Hematopoietic multipotent progenitor cell treated with erythropoietin and hydrocortisone succinate and interleukin-3 and kit ligand, for 6 days (in vitro differentiated cells): ENCODE measurements at places on chromosomes 16 and 17.

GRCh38 chr17:65389949-65390348, 171.5 kb downstream of the AXIN2 start:
- DNase-seq, result no peak

- DNase-seq, result no peak
These were observed 2.0 kb downstream of the CDH3 start for GRCh38 chr16:68646953-68647659.

- DNase-seq, result peak; percentile 53
These were observed 9.7 kb downstream of the RHBDF2 start for GRCh38 chr17:76491271-76492122.

DNA sequence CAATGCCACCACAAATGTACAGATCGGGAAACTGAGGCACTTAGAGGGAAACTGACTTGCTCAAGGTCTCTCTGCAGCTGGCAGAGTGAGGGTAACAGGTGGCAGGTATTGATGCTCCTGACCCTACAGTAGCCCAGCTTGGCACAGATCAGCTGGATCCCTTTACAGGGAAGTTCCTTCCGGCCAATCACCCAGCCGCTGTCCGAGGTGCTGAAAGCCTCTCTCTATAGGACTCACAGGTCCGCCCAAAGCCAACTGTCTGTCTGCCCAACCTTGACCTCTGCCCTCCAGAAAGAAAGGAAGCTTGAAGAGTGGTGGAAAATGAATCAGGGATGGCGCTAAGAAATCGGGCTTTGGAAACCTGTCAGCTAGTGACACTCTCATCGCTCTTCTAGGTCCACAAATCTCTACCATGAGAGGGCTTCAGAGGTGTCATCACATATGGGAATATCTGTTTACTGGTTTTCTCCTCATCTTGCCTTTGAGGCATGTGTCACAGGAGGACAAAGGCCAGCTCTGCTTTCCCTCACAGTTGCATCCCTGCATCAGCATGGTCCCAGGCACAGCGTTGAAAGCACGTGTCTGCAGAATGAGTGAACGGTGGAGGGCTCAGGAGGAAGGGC, 246.2 kb downstream of the KATNIP start:
- peak; percentile 83 for DNase-seq

DNA sequence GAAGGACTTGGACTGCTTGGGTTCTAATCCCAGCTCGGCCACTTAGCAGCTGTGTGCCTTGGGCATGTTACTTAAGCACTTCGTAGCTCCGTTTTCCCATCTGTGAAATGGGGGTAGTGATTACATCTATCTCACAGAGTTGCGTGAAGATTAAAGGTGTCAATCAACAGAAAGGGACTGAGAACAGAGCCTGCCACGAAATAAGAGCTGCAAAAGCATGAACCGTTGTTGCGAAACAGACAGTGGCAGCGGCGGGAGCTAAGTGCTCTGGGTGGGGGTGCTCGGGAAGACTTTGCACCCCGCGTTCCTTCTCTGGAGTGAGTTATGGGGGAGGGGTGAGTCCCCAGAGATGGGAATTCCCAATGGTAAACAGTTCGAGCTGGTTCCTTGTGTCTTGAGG, 79.6 kb upstream of the LHX1 start:
- no peak for DNase-seq

DNA sequence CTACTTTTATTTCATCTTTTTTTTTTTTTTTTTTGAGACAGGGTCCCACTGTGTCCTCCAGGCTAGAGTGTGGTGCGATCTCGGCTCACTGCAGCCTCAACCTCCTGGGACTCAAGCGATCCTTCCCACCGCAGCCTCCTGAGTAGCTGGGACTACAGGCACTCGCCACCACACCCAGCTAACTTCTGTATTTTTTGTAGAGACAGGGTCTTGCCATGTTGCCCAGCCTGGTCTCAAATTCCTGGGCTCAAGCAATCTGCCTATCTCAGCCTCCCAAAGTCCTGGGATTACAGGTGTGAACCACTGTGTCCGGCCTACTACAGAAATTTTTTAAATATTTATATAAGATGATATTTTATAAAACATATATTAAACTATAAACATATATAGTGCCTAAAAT, 4.8 kb downstream of the MYO18A start:
- no peak for DNase-seq

- DNase-seq, result no peak
These were observed 470 bp downstream of the TRPV3 start for GRCh38 chr17:3556916-3557767.

GRCh38 chr17:8392674-8393469, 4.8 kb downstream of the RNF222 start:
- no peak for DNase-seq

DNA sequence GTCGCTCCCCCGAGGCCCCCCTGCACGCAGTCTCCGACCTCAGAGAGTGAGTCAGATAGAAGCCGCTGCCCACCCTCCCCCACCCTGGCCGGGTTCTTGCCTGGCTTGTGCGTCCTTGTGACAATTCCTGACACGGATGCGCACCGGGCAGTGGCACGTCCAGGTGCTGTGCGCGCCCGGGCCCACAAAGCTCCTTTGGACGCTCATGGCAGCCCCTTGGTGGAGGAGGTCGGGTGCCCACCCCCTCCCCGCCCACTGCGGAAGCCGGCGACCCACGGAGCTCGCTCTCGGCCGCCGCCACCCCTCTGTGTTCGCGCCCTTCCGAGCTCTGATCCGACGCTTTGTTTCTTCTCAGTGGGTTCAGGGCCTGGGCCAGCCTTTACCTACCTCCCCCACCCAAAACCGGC, 662 bp upstream of the TUBB3 start:
- DNase-seq, result peak; percentile 54

GRCh38 chr16:47371271-47372014, 89.4 kb downstream of the ITFG1 start:
- no peak for DNase-seq

DNA sequence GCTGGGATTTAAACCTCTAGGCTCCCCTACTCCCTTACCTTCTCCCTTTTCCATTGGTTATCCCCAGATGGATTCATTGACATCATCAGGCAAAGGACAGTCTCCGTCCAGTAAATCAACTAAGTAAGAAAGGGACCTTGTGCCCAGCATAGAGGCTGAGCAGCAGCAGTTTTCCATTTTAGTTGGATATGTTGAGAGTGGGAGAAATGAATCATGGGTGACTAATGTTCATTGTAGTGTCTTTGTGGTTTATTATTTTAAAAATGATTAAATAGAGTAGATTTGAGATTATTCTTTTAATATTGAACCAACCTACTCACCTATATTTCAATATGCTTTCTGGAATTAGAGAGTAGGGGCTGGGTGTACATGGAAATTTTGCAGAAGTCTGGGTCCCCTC, 99.4 kb upstream of the CACNG3 start:
- DNase-seq, result no peak

DNA sequence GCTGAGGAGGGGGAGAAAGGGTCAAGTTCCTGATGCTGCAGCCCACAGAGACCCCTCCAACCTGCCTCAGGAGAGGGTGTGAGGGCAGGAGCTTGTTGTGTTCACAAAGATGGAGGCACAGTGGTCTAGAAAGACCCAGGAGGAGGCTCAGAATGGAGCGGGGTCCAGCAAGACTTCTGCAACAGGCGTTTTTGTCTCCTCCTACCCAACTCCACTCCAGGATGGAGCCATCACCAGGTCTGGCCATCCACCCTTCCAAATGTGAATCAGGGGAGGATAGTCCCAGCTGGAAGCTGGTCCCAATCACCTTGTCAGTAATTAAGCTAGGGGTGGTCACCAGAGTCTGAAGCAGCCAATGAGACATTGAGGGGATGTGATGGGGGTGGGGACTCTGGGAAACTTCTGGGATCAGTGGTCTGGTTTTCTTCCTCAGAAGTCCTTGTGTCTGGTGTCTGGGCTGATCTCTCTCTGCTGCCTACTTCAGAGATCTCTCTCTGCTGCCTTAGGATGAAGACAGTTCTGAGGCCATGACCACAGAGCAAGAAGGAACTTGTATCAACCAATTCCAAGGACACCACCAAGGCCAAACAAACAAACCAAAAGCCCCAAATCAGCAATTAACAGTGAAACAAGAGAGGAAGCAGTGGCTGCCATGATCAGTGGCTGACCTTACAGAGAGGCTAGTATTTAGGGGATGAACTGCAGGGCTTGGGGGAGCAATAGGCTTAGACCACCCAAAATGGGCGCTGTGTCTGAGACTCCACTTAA, 14.5 kb downstream of the CD300LB start:
- no peak for DNase-seq

- no peak for DNase-seq
These were observed 567 bp downstream of the SOX9 start for GRCh38 chr17:72121164-72122009.

DNA sequence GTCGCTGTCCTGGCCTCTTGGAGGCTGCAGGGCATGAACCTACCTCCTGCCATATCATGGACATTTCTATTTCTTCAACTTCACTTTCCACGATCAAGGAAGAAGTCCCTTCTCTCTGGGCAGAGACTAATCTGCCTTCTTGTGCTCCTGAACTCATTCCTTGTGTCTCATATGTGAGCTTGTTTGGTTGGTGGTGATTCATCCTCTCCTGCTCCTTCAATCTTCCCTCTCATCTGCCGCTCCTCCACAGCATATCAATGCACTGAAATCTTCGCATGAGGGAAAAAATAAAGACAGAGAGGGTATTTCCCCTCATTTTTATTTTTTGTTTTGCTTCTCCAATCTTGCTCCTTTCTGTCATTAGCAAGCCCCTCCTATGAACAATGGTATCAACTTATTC, 571.7 kb upstream of the GOT2 start:
- DNase-seq, result no peak

DNA sequence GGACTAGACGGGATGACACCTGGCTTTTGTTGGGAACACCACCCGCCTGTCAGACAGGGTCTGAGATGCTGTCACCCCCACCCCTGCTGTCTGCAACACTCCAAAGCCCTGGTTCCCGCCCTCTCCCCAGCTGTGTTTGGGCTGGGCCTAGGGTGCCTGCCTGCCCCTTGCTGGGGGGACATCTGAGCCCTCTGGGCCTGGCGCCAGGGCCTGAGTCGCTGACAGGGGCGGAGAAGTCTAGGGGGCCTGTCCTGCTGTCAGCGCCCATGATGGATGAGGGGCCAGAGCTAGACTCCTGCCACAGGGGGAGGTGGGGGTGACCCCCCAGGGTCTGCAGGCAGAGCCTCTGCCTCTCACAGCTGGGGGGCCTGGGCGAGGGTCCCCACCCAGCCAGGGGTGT, 7.6 kb upstream of the PKMYT1 start:
- no peak for DNase-seq

- DNase-seq, result no peak
These were observed 23.1 kb upstream of the OSGIN1 start for GRCh38 chr16:83929811-83930555.

DNA sequence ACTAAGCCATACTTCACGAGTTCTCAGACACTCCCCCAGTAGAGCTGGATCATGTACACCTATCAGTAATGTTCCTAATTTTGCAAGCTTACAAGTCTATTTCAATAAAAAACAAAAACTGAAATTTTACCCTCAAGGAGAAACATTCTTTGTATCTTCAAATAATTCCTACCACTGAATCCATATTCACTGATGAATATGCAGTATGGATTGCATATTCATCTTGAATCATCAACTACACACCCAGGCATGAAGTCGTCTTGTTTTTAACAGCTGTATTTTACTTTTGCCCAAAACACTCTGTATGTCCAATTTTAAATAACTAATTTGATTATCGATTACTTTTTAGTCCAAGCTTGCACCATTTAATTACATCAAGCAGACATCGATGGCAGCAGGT, 31.8 kb downstream of the ZDHHC7 start:
- DNase-seq, result no peak

GRCh38 chr17:10309003-10309974, 63.5 kb downstream of the MYH13 start:
- no peak for DNase-seq

GRCh38 chr17:1909985-1910384, 80.2 kb downstream of the RPA1 start:
- no peak for DNase-seq

- DNase-seq, result peak; percentile 68
These were observed 18.6 kb downstream of the PRCD start for GRCh38 chr17:76558198-76559095.

DNA sequence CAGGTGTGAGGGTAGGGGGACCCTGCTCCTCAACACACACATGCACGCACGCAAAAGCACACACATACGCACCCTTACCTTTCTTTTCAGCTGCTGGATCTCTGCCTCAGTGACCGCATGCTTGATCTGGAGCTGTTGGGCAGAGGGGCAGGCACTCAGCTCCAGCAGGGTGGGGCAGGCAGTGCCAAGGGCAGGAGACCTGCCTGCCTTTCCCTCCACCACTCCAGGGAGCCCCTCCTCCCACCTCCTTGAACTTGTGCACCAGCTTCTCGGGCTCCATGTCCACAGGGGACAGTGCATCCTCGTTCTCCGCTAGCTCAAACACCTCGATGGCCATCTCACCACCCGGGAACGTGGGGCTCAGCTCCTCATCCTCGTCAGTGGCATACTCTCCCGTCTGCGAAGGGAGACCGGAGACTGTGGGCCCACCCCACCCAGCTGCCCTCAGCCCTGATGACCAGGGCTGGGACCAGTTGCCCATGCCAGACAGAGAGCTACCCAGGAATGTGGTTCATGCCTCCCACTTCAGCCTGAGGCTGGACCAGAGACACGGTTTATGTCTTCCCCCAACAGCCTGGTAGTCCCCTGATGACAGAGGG, 9.3 kb upstream of the SAMD14 start:
- DNase-seq, result no peak
